GM12892 (cell line): ENCODE measurements at places on chromosomes 2 and 18.

GRCh38 chr2:237732790-237733381 is 65.7 kb upstream of the RBM44 start:
- DNase-seq: no peak

GRCh38 chr2:226655871-226656270 is 143.7 kb downstream of the IRS1 start:
- DNase-seq: no peak

- DNase-seq: no peak
Measured at GRCh38 chr2:42102591-42103450, 55.0 kb downstream of the PKDCC start.

DNA sequence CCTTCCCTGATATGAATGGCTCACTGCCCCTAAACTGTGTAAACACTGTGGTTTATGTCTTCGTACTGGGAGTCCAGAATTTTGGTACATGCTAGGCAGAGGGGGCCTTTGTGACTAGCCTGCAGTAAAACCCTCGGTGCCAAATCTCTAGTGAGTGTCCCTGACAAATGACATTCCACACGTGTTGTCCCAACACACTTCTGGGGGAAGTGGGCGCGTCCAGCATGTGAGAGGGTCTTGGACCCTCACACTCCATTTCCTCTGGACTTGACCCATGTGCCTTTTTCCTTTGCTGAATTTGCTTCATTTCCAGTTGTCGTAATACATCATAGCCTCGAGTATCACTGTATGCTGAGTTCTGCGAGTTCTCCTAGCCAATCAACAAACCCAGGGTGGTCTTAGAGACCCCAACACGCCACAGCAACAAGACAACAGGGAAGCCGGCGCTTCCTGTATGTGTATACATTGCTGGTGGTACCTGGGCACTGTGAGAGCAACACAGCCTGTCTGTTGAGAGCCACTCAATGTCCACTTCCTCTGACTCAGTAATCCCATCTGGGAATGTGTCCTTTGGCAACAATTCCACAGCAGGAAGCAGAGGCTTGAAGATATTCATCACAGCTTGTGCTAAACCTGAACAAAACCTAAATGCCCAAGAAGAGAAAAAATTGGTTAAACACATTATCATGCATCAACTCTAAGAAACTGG is 26.9 kb upstream of the SLC66A3 start:
- no peak for DNase-seq

GRCh38 chr2:42214669-42215068 is 45.5 kb downstream of the EML4 start:
- no peak for DNase-seq

GRCh38 chr18:32956591-32957315 is 183.9 kb upstream of the KLHL14 start:
- no peak for DNase-seq

- no peak for DNase-seq
Measured at GRCh38 chr2:236317938-236318396, 53.8 kb upstream of the ASB18 start.

- DNase-seq: no peak
Measured at GRCh38 chr2:220533485-220533884, 906.1 kb downstream of the SLC4A3 start.

- no peak for DNase-seq
Measured at GRCh38 chr2:28451793-28452533, 43.9 kb upstream of the PLB1 start.

GRCh38 chr2:37377187-37377532 is 32.7 kb downstream of the QPCT start:
- no peak for DNase-seq

GRCh38 chr2:121697108-121697631 is 39.5 kb downstream of the NIFK start:
- DNase-seq: no peak
